ENCODE measurements at places on chromosomes 3 and 15.
A peak's percentile ranks its signal among the peaks of the same experiment; 100 is the strongest.

- no peak for DNase-seq
These were observed 53.8 kb upstream of the MRPS22 start for GRCh38 chr3:139289860-139290524.

GRCh38 chr15:32844118-32844711 lies 126.4 kb downstream of the GREM1 start:
- DNase-seq = no peak

DNA sequence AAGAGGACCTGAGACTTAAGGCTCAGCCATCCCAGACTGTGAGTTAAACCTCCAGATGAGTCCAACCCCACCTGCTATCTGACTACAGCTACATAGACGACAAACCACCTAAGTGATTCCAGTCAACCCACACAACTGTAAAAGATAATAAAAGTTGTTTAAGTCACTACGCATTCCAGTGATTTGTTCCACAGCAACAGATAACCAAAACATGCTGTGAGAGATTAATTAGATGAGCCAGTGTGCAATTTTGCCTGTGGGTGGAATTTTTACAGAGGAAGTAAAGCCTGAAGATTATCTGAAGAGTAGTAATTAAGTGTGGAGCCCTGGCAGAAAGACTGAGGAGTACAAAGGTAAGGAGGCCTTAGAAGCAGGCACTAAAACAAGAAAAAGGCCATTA lies 5.4 kb downstream of the BTBD1 start:
- DNase-seq = no peak

GRCh38 chr15:68789091-68789490 lies 31.6 kb downstream of the ANP32A start:
- DNase-seq = no peak

DNA sequence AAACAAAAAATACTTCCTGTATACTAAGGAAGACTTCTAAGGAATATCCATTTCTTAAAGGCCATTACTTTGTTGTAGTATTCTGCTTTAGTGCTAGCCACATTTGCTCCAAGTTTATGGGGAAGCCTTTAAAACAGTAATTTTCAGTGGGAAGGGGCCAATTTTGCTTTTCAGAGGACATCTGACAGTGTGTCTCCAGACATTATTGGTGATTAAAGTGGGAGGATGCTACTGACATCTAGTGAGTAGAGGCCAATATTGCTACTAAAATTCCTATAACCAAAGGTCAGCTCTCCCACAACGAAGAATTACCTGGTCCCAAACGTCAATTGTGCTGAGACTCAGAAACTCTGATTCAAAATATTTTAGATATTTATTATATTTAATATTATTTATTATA lies 24.8 kb downstream of the SLC28A2 start:
- no peak for DNase-seq

DNA sequence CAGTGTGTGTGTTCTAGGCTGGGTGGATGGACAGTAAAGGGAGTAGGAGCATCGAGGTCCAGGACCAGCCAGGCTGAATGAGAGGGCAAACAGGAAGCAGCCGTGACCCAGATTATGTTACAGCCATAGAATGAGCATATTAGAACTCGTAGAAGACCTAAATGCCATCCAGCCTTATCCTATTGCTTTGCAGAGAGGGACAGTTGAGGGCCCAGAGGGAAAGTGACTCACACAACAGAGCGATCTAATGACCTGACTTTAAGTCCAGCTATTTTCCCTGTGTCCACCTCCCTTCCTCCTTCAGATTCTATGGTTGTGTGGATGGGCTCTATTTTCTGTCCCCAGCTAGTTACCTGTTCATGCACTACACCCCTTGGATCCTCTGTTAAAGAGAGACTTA lies 634.1 kb upstream of the TBL1XR1 start:
- no peak for DNase-seq

DNA sequence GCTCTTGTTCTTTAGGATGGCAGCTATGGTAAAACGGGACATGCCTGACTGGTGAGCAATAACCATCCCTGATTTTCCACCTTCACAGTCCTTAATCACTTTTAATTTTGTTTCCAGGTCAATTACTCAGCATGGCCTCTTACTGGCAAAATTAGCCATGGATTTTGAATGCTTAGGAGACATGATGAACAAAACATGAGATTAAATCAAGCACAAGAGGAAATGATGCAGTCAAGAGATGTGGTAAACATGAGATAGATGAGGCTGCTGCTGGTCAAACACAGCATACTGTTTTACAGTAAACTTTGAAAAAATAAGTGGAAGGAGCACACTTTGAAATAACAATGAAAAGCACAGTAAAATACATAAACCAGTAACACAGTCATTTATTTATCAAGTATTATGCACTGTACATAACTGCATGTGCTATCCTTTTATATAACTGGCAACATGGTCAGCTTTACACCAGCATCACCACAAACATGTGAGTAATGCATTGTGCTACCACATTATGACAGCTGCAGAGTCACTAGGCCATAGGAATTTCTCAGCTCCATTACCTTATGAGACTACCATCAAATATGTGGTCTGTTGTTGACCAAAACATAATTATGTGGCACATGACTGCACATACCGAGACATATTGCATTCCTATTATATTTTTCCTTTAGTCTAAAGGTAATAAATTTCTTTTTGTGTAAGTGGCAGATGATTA lies 30.1 kb upstream of the ZNF502 start:
- no peak for DNase-seq

- DNase-seq = no peak
These were observed 999 bp upstream of the KIF7 start for GRCh38 chr15:89656116-89656815.

- no peak for DNase-seq
These were observed 101.8 kb downstream of the CHSY1 start for GRCh38 chr15:101149864-101150722.

- DNase-seq = no peak
These were observed 550 bp downstream of the CLN6 start for GRCh38 chr15:68228971-68229385.

GRCh38 chr15:98943601-98944151 lies 63.9 kb downstream of the PGPEP1L start:
- DNase-seq = no peak

DNA sequence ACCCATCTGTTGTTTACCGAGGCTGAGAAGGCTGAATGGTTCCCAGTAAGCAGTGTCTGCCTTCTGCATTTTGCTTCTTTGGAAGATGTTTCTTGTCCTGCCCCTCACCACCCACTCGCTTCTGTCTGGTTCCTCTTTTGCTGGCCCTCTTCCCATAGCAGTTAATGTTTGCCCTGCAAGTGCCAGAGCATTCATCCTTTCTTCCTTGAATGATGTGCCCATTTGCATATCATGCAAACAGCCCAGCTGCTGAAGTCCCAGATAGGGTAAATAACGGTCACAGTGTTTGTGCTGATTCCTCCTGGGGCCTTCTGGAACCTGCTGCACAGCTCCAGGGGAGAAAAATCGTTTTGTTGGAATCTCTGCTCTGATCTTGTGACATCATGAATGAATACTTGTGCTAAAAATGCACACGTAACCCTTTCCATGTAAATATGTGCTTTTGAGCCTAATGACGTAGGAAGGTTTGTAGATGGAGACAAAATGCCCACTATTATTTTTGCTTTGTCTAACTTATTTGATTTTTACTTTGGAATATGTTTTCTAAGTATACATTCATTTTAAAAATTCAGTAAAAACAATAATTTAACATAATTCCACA lies 381.0 kb downstream of the SOX2 start:
- DNase-seq = no peak

DNA sequence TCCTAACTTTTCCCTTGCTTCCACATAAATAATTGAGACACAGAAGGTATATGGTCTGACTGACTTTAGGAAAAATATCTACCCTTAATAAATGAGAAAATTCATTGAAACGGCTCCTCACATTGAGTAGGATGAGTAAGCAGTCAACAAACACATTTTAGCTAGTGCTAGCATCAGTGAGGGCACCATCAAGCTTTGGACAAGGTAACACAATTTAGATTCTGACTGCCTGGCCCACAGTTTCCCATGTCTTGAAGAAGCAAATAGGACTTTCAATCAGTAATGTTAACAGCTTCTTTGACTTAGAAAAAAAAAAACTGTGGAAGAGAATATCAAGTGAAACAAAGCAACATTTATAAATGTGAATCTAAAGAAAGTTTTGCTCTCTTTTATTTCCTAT lies 70.1 kb upstream of the MBNL1 start:
- no peak for DNase-seq

- DNase-seq = no peak
These were observed 42.0 kb upstream of the SACM1L start for GRCh38 chr3:45647148-45647619.

- no peak for DNase-seq
These were observed 105.2 kb upstream of the NR2E3 start for GRCh38 chr15:71705151-71705550.

- peak; percentile 37 for DNase-seq
These were observed 43.1 kb downstream of the MTHFS start for GRCh38 chr15:79853492-79854328.

DNA sequence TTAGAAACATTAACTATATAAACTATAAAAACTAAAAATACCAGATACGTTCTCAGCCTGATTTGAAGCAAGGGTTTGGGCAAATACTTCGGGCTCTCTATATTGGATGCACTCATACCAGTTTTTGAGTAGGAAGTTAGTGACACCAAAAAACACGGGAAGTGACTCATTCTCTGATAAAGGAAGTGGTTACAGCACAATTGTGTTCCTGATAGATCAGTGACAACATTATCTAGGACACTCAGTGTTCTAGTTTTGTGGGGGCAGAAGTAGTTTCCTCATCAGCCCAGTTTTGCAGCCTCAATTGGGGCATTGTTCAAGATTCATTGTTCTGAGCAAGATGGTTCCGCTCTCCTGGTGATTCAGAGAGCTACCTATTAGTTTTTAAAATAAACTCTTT lies 469.6 kb upstream of the DPPA4 start:
- peak; percentile 15 for DNase-seq

GRCh38 chr15:83102346-83102745 lies 5.1 kb upstream of the TM6SF1 start:
- DNase-seq = no peak

- DNase-seq = no peak
These were observed 40.3 kb upstream of the PTPRG start for GRCh38 chr3:61520966-61521628.

Measured in T follicular helper cell (primary cell).